ENCODE measurements at places on chromosomes 5 and 9.

DNA sequence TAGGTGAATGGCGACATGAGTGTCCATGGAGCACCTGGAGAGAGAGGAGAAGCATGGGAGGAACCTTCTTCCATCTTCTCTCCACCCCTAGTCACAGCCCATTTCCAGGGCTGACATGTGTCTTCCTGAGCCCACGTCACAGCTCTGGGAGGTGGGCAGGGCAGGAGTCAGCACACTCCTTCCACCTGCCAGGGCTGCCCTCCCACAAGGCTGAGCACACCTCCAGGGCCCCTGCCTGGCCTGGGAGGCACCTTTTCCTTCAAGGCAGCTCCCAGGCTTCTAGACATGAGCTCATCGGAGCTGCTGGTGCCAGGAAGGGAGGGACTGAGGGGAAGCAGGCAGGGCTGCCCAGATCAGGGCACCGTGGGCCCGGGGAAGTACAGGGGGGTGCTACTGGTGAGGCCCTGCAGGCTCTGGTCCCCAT is 13.6 kb upstream of the SYNPO start:
- DNase-seq = no peak

- no peak for DNase-seq
These were observed 344.5 kb downstream of the PRR16 start for GRCh38 chr5:120808606-120809005.

DNA sequence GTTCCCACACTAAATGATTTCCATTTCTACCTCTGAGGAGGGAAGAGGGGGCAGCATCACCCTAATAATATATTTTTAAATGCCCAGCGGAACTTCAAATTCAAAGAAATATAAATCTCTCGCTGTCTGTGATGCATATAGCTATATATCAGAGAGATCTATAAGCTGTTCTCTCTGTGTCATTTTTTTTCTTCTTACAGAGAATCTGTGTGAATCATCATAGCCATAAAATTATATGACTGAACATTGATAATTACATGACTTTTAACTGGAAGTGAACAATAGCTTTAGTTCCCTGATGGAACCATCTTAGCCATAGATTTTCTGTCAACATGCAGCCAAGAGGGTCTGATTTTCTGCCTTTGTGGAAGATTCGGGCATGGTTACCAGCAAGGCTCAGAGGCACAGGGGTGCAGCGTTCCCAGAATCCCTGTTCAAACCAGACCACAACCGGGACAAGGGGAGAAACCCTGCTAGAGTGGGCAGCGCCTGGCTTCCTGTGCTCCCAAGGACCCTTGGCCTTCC is 93.7 kb upstream of the OSMR start:
- DNase-seq = no peak

DNA sequence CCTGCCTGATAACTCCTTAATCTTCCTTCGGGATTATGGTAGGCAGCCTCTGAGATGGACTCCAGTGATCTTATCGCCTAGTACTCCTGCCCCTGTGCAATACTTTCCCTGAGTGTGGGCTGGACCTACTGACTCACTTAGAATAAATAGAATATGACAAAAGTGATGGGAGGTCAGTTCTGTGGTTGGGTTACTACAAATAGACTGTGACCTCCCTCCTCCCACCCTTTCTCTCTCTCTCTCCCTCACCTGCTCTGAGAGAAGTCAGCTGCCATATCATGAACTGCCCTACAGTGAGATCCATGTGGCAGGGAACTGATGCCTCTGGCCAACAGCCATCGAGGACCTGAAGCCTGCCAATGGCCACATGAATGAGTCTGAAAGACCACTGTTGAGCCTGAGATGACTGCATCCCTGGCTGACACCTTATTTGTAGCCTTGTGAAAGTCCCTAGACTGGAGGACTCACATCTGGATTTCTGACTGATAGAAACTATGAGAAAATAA is 31.7 kb downstream of the NRG2 start:
- DNase-seq = no peak

GRCh38 chr9:78544230-78544629 is 247.3 kb downstream of the PSAT1 start:
- DNase-seq = no peak

- no peak for DNase-seq
These were observed 73.7 kb downstream of the FEM1C start for GRCh38 chr5:115470921-115471320.

- no peak for DNase-seq
These were observed 137.7 kb downstream of the SPATA31D1 start for GRCh38 chr9:82126256-82126655.

GRCh38 chr9:85290019-85290418 is 451.7 kb downstream of the AGTPBP1 start:
- no peak for DNase-seq

DNA sequence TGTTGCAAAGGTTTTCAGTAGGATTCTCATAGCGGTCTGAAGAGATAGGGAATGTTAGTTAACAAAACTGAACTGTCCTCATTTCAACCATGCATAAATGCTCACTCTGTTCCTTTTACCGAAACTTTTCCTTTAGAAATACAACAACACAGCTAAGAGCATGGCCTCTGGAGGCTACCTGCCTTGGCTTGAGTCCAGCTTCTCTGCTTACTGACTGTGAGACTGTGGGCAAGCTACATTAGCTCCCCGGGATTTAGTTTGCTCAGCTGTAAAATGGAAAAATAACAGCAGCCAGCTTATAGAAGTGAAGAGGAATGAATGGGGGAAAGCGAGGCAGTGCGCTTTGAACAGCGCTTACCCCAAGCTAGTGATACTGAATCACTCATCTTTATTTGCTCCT is 507.9 kb upstream of the DAP start:
- DNase-seq = no peak

DNA sequence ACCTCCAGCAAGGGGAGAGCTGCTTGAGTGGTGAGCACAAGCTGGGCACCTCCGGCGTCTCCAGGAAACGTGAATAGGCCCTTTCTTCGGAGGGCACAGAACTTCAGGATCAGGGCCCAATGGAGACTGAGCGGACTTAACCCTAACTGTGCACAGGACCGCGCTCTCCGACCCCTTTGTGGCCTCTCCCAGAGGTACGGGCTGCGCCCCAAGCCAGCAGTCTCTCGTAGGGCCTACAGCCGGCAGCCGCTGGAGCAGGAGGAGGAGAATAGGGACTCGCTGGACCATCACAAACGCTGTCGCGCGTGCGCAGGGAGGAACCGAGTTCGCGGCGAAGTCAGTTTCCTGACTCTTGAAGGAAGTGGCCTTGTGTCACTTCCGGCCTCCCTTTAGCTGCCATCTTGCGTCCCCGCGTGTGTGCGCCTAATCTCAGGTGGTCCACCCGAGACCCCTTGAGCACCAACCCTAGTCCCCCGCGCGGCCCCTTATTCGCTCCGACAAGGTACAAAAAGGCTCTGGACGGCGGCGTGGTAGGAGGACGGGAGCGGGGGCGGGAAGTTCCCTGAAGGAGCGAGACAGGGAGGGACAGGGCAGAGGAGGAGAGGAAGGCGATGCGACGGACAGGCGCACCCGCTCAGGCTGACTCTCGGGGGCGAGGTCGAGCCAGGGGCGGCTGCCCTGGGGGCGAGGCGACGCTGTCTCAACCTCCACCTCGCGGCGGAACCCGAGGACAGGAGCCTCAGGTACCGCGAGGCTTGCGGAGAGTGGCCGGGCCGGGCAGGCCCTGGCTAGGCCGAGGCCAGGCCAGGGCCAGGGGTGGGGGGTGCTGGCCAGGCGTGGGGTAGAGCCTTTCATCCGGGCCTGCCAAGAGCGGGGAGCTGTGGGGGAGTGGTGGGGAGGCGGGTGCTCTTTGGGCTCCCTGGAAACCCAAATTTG is at the start of gene BTF3:
TSS of gene BTF3 (plus strand) at position 386 of the 936 bp plus-strand sequence. CDS start at position 612, 226 bp downstream.
- peak; percentile 90 for DNase-seq

GRCh38 chr5:5804478-5805233 is 382.2 kb downstream of the ICE1 start:
- DNase-seq = no peak

Measured in NCI-H1694 (cell line).